HepG2 (cell line): ENCODE measurements at places on chromosomes 6 and 20. TPM values are rescaled to one million over a fixed set of nuclear protein-coding genes. Genes with fewer than 3 reads are reported as not detected.

ULBP2 gene
- not detected in 2 replicates for total RNA-seq

IRF4 gene
- 0.07 and 0.09 TPM in 2 replicates for total RNA-seq

MUC21 gene
- not detected in 2 replicates for total RNA-seq

WFDC2 gene
- total RNA-seq, result not detected in 2 replicates

DNA sequence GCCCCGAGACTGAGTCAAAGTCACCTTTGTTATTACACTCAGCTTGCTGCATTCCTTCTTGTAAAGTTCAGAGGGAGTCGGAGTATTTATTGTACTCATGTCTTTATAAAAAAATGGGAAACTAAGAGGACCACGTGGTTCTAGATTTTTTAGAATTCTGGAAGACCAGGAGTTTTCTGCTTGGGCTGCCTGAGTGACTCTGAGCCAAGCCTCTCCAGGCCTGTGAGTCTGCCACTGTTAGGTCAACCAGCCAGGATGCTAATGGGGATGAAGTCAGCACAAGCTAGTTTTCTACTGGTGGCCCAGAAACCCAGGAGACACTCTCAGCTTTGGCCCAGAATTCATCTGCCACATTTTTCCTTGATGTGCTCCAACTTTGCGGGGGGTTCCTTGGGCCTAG, 453.5 kb upstream of the SULF2 start:
- H3K4me3 ChIP-seq, result no peak overlapping the region
- no peak for DNase-seq
- no peaks in the 10 kb centered on the region for H3K4me1 ChIP-seq
- H3K27me3 ChIP-seq, result no peaks in the 10 kb centered on the region
- no peak overlapping the region for H3K27ac ChIP-seq
- H3K36me3 ChIP-seq, result no peaks in the 10 kb centered on the region

GRCh38 chr20:63538204-63539091, 1.3 kb upstream of the PTK6 start:
- H3K27ac ChIP-seq, result no peak overlapping the region
- H3K36me3 ChIP-seq, result no peaks in the 10 kb centered on the region
- H3K4me3 ChIP-seq, result peak overlapping the region; percentile 76; the same call in 1 of the 2 replicates
- H3K27me3 ChIP-seq, result peaks cover 49% of the 10 kb centered on the region
- peaks cover 48% of the 10 kb centered on the region for H3K4me1 ChIP-seq

DNA sequence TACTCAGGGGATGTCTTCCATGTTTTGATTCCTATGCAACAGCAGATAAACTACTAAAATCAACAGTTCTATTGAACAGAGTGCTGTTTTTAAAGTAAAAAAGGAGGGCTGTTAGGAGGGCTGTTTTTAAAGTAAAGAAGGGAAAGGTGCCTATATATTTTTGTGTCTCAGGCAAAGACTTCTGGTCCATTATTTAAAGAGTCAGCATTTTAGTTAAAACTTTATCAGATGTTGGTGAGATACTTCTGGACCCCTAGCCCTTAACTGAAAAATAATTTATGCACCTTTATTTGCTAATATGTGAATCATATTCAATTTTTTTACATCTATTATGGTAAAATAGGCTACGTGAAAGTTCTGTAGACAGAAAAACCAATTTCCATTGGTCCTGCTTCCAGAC, 144.8 kb downstream of the MOXD1 start:
- no peak overlapping the region for H3K4me3 ChIP-seq
- H3K36me3 ChIP-seq, result no peaks in the 10 kb centered on the region
- no peak overlapping the region for H3K27ac ChIP-seq

DNA sequence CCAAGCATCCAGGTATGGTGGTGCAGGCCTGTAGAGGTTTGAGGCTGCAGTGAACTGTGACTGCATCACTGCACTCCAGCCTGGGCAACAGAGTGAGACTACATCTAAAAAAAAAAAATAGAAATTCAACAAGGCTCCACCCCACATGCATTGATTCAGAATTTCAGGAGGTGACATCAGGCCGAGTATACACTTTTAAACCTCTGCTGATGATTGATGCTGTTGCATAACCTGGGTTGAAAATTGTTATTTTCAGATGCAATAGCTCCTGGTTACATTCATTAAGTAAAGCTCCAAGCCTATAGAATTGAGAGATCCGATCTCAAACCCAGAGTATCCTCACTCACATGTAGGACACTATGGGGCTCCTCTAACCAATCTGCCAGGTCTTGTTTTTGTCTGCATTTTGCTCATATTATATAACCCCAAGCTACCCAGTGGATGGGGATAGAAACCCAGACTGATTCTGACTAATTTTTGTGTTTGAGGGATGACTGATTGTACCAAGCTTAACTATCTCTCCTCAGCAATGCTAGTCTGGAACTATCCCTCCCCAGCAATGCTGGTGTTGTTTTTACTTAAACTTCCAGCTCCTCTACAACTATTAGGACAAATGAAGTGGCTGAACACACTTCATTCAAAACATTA, 123.5 kb upstream of the PREP start:
- H3K36me3 ChIP-seq, result no peaks in the 10 kb centered on the region
- no peaks in the 10 kb centered on the region for H3K4me1 ChIP-seq
- no peak overlapping the region for H3K4me3 ChIP-seq
- no peaks in the 10 kb centered on the region for H3K27me3 ChIP-seq
- no peak for DNase-seq
- H3K27ac ChIP-seq, result no peak overlapping the region

DNA sequence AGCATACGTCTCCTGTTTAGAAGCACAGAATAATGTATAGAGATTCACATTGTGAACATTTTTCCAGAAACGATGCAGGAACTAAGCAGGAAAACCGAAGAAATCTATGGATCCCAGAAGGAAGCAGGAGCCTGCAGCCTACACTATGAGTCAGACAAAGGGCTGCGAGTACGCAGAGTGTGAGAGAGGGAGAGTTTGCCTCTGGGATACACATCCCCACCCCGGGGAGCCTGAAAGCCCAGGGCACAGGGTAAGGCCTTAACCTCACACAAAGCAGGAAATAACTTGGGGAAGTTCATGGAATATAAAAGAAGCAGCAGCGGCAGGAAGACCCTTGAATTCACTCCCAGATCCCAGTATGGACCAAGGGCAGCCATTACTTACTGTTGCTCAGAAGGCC, 842.1 kb upstream of the MANEA start:
- H3K36me3 ChIP-seq, result no peaks in the 10 kb centered on the region
- H3K4me3 ChIP-seq, result no peak overlapping the region
- no peaks in the 10 kb centered on the region for H3K27me3 ChIP-seq
- no peaks in the 10 kb centered on the region for H3K4me1 ChIP-seq
- H3K27ac ChIP-seq, result no peak overlapping the region

DNA sequence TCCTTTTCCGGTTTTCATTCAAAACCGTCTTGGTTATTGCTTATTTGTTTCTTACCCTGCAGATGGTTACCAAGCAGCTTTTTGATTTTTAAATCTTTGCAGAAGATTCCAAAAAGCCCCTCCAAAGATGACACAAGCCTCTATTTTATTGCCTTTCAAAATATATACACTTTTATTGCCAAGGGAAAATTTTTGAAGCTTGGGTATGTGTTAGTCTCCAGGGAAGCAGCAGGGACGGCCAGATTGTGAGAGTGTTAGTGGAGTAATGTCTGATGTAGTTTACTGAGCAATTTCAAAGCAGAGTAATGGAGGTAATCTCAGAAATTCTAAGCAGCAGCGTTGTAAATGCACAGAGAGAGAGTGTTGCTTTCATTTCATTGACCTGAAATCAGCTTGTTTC, 193.8 kb downstream of the FARS2 start:
- no peak for DNase-seq
- H3K36me3 ChIP-seq, result no peaks in the 10 kb centered on the region
- H3K27ac ChIP-seq, result no peak overlapping the region
- no peak overlapping the region for H3K4me3 ChIP-seq

- H3K27ac ChIP-seq, result no peak overlapping the region
- H3K27me3 ChIP-seq, result no peaks in the 10 kb centered on the region
- H3K4me1 ChIP-seq, result peaks cover 3% of the 10 kb centered on the region
Observed at GRCh38 chr6:111864138-111865048, 8.9 kb downstream of the FYN start.

DNA sequence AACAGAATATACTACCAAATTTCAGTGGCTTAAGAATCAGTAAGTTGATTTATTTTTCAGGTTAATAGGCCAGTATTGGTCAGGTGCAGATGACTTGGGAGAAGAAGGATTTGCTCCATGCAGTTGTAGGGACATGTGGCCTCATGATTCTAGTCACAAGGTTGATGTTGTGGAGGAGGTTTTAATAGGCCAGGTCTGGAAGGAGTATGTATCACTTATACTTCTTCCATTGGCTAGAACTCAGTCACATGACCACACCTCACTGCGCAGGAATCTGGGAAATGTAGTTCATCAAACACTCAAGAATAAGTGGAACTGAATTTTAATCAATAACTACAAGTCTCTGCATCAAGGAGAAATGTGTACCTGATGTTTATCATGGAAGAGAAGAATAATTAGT, 281.5 kb upstream of the QKI start:
- H3K27me3 ChIP-seq, result no peaks in the 10 kb centered on the region; the same call in 2 of the 3 replicates
- H3K36me3 ChIP-seq, result no peaks in the 10 kb centered on the region
- no peak for DNase-seq

- H3K27me3 ChIP-seq, result no peaks in the 10 kb centered on the region
- H3K27ac ChIP-seq, result peak overlapping the region; percentile 49
- peaks cover 27% of the 10 kb centered on the region for H3K36me3 ChIP-seq
- H3K4me1 ChIP-seq, result peaks cover 76% of the 10 kb centered on the region
- DNase-seq, result peak; percentile 53
Observed at GRCh38 chr20:63744574-63745423, 5.2 kb downstream of the SLC2A4RG start.

DNA sequence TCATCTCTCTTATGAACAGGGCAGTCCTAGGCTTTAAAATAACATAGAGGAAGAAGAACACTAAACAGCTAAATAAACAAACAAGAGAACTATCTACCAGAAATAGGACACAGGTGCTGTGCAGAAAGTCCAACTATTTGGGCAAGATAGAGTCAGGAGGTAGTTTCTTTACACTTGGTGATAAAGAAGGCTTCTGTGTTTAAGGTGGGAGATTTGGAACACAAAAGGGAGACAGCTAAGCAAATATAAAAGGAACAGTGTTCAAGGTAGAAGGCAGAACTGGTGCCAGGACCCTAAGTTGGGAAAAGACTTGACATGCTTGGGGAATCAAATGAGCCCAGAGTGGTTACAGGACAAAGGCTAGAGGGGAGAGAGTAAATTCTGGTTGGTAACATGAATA, 110.5 kb downstream of the MANEA start:
- no peaks in the 10 kb centered on the region for H3K4me1 ChIP-seq
- no peak overlapping the region for H3K27ac ChIP-seq
- H3K27me3 ChIP-seq, result no peaks in the 10 kb centered on the region
- no peak for DNase-seq
- no peaks in the 10 kb centered on the region for H3K36me3 ChIP-seq
- no peak overlapping the region for H3K4me3 ChIP-seq

- H3K36me3 ChIP-seq, result no peaks in the 10 kb centered on the region
- no peak overlapping the region for H3K27ac ChIP-seq
- DNase-seq, result no peak
- H3K27me3 ChIP-seq, result peaks cover 5% of the 10 kb centered on the region; the same call in 1 of the 3 replicates
- H3K4me1 ChIP-seq, result peaks cover 26% of the 10 kb centered on the region
Observed at GRCh38 chr6:137426007-137426689, 68.0 kb downstream of the OLIG3 start.

DNA sequence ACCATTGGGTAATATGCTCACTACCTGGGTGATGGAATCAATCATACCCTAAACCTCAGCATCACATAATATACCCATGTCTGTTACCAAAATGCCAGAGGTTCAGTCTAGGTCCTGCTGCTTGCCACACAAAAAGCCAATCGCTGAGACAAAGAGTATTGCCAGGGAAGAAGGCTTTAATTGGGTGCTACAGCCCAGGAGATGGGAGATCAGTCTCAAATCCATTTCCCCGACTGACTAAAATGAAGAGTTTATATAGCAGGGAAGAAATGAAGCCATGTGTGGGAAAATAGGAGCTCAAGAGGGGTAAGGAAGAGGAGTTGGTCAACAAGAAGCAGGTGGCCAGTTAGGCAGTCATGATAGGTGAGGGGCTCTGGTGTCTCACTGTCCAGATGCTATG, 149.6 kb downstream of the QRSL1 start:
- H3K27me3 ChIP-seq, result no peaks in the 10 kb centered on the region
- DNase-seq, result no peak
- no peak overlapping the region for H3K27ac ChIP-seq
- no peaks in the 10 kb centered on the region for H3K36me3 ChIP-seq
- H3K4me1 ChIP-seq, result peaks cover 28% of the 10 kb centered on the region

DNA sequence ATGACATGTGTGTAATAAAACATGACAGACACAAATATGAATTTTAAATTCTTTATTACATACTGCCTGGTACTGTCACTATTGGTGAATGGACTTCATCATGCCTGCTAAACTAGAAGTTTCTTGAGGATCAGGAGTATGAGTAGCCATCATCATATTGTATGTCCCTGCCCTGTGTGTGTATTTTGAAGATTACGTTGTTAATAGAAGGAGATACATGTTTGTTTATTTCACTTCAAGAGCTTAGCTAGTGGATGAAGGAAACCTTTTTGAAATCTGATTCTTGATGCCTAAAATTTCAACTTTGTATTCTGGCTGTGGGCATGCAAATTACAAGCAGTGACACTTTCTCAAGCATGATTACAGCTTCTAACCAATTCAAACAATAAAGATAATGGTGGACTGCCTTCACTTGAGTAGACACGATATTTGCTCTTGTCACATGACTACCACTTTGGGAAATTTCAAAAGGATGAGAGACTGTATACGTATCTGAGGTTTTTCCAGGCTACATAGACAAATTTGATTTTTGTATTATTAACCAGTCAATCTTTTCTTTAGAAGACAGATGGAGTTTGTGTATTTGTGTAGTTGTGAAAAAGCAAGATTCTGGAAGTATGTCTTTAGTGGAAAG, 3.5 kb downstream of the TBPL1 start:
- no peak overlapping the region for H3K4me3 ChIP-seq
- DNase-seq, result no peak
- H3K27me3 ChIP-seq, result no peaks in the 10 kb centered on the region
- H3K27ac ChIP-seq, result no peak overlapping the region
- no peaks in the 10 kb centered on the region for H3K36me3 ChIP-seq

GRCh38 chr6:40722553-40723258, 135.5 kb upstream of the LRFN2 start:
- H3K27me3 ChIP-seq, result peaks cover 2% of the 10 kb centered on the region; the same call in 1 of the 2 replicates
- H3K4me1 ChIP-seq, result peaks cover 14% of the 10 kb centered on the region; the same call in 1 of the 2 replicates
- no peaks in the 10 kb centered on the region for H3K36me3 ChIP-seq
- peak; percentile 19 for DNase-seq

GRCh38 chr6:32607988-32608298, 18.3 kb upstream of the HLA-DRB1 start:
- no peak overlapping the region for H3K27ac ChIP-seq
- no peak overlapping the region for H3K4me3 ChIP-seq
- no peaks in the 10 kb centered on the region for H3K4me1 ChIP-seq
- no peak for DNase-seq
